Neural progenitor cell (in vitro differentiated cells): ENCODE measurements at places on chromosomes 11 and 22. TPM values are rescaled to one million over a fixed set of nuclear protein-coding genes. Genes with fewer than 3 reads are reported as not detected.

DNA sequence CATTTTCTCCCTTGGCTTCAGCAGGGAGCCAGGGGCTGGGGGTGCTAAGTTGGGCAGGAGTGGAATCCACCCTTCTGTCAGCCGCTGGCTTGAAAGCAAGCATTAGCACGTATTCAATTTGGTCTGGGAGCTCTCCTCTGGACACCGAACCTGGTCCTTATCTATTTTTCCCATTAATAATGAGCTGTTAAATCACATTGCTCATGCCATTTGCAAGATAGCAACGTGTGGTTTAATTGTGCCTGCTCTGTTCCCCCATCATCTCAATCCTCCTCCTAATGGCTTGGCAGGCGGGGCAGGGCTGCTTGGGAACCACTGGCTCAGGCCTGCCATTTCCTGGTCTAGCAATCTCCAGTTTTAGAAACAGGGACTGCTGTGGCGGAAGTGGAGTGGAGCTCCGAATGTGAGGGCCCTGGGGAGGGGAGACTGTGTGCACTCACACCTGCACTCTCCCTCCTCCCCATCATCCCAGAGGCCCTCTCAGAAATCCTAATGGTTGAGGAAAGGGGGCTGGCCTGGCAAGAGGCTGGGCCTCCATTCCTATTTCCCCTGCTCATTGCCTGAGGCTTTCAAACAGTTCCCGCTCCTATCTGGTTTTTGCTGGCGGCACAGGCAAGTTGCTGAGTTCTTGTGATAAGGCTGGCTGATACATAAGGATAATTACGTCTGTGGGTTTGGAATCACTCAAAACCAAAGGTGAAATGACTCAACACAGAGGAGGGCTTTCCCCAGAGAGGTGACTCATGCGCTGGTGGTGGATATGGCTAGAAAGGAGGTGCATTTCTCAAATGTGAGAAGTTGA is 201.2 kb upstream of the E2F8 start:
- DNase-seq: no peak

The ART1 gene
- total RNA-seq: not detected in 2 replicates

- no peak for DNase-seq
Observed at GRCh38 chr22:43377548-43377895, 34.3 kb upstream of the MPPED1 start.

DNA sequence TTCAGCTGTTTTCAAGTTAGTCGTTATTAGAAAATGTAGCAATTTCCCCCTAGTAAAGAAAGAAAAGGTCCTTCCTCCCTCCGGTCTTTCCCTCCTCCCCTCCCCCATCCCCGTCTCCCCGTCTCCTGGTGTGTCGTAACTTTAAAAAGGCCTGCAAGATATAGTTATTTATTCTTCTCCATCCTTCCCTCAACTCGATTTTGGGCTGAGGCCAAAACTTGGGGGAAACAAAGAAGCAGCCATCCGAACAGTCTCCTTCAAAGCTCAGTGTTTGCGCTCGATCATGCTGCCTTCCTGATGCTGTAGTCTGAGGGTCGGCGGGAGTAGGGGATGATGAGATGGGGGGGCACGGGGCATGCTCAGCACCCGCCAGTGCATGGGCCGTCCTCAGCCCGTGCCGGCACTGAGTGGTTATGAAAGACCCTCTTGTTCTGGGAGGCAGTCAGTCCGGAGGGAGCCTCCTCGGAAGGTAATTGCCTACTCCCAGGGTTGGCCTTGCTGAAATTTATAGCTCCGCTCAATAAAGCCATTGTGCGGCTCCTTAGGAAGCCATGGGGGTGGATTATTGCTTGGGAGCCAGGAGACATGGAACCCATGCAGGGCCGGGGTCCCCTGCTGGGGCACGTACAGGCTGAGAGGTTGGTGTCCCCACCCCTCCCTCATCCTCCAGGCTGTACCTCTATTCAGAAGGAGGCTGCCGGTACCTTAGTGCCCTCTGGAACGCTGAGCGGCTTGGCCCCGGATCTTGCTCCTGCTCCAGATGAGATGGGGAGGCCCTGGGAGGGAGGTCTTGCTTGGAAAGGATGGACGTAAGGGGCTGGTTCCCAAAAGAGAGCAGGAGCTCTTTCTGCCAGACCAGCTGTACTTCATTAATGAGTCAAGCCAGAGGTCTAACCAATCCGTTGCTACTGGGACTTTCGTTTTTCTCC is 212.7 kb upstream of the CADM1 start:
- DNase-seq: no peak

The C11orf87 gene
- not detected in 2 replicates for total RNA-seq

DNA sequence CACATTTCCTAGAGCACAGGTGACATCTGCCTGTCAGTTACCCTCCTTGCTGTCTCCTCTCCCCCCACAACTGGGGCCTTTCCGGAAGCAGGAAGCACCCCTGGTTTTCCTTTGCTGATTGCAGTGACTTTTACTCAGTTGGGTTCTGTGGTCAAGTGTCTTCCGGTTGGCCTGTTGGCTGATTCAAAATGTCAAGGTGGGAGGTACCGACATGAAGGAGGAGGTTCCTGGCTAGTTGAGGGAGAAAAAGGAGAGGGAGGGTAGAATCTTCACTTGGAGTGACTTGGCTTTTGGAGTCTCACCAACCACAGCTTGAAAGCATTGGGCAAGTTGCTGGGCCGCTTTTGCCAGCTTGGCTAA is 9.3 kb upstream of the ADAMTS15 start:
- no peak for DNase-seq

The RBX1 gene
- 77.8 and 117 TPM in 2 replicates for total RNA-seq

GRCh38 chr11:47331454-47332302 is 20.8 kb downstream of the MYBPC3 start:
- DNase-seq: no peak

GRCh38 chr11:129614256-129614944 is 201.2 kb upstream of the TMEM45B start:
- no peak for DNase-seq

GRCh38 chr22:49903322-49904039 is 14.8 kb downstream of the ALG12 start:
- DNase-seq: no peak

DNA sequence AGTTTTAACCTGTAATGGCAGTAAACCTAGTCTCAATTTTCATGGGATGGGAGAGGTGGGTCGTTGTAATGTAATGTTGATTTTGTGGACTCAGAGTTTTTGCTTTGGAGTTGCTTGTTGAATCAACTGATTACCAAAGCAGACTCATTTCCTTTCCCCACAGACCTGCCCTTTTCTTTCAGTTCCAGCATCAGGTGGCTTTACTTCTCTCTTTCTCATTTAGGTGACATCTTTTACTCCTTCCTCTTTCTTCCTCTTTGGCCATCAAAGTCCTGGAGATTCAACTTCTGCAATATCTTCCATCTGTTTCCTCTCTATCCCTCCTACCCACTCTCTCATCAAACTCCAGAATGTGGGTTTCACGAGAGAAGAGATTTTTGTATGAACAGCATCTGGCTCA is 313.9 kb downstream of the TMEM135 start:
- DNase-seq: no peak

The PUS3 gene
- 13.3 and 22.1 TPM in 2 replicates for total RNA-seq

DNA sequence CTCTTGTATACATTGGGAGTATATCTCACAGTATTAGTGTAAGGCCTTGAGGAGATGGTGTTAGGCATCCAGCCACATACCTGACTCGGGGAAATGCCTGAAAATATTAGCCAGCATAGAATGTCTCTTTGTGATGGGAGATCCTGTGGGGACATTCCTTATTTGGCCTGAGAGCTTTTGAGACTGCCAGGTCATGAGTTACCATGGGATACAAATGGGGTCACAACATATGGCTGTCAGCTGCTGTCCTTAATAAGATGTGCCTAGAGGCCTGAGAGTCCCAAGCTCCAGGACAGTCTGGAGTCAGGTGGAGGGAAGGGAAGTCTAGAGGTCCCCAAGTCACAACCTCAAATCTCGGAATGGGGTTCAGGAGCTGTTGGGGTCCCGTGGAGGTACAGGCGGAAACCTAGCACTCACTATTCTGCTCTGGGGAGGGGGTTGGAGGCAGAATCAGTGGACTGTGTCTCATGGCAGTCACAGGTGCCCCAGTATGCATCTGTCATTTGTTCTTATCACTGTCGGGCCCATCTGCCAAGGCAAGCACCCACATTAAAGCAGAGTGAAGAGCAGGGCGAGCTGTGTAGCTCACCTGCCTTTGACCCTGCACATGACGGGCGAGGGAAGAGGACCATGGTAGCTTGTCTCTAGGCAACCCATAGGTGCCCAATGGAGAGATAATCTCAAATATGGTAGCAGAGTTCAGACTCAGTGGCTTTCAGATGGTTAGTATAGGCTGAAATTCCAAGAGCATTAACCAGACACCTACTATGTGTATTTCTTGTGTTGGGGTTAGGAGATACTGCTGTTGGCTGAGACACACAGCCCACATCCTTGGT is 29.9 kb downstream of the KCNQ1OT1 start:
- DNase-seq: no peak

The C11orf52 gene
- 0.65 TPM in 1 of 2 replicates, not detected in the other for total RNA-seq

- no peak for DNase-seq
Observed at GRCh38 chr22:32233091-32233490, 22.1 kb downstream of the SLC5A4 start.

DNA sequence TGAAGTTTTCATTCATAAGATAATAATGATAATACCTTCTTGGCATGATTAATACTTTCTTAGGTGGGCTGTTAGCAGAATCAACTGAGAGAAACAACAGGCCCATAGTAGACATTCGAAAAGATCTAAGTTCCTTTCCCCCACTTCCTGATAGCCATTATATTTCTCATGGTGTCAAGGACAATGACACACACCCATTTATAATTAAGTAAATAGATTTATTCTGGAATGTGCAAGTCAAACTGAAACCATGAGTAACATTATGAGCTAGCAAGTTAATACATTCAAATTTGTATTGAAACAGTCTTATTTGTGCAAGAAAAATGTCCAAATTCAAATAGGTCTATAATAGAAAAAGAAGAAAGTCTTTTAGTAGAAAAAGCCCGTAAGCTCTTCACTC is 301.1 kb downstream of the GUCY1A2 start:
- DNase-seq: no peak

DNA sequence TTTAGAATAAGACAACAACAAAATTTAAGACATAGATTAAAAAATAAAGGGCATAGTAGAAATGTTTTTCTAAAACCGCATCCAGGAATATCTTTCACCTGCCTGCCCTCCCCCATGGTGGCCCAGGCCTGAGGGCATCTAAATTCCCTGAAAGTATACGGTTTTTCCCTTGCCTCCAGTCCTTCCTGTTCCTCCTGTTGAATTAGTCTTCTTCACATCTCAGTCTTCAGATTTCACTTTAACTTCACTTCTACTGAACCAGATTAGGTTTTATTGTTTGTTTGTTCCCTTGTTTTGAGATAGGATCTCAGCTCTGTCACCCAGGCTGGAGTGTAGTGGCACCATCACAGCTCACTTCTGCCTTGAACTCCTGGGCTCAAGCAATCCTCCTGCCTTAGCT is 33.1 kb upstream of the DEPDC7 start:
- DNase-seq: no peak

GRCh38 chr11:30457087-30457486 is 129.1 kb downstream of the MPPED2 start:
- no peak for DNase-seq

- DNase-seq: no peak
Observed at GRCh38 chr11:118980191-118980881, 8.8 kb downstream of the FOXR1 start.

- DNase-seq: no peak
Observed at GRCh38 chr22:21624880-21625791, 4.7 kb downstream of the YDJC start.

- DNase-seq: peak; percentile 78
Observed at GRCh38 chr22:30694640-30695350, at the start of gene OSBP2. Gene OSBP2, plus strand, starts transcription at chr22:30694874. Its CDS starts 36 bp downstream, at chr22:30694910.

The CDON gene
- total RNA-seq: 50.5 and 71.3 TPM in 2 replicates

The HIPK3 gene
- total RNA-seq: 27.4 and 33.1 TPM in 2 replicates

The OR2D2 gene
- total RNA-seq: 0.56 TPM in 1 of 2 replicates, not detected in the other

DNA sequence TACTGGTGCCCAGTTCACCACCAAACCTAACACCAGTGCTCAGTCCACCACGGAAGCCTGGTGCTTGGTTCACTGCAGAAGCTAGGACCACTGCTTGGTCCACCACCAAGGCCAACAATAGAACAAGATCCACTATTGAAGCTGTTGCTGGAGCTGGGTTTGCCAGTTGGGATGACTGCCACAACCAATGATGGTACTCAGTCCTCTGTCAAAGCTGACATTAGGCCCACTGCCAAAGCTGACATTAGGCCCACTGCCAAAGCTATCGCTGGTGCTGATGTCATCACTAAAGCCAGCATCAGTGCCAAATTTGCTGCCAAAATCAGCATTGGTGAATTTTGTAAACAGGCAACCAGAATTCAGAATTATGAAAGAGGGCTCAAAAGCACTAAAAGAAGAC is 1850.2 kb upstream of the RAG2 start:
- DNase-seq: no peak

The MRGPRE gene
- not detected in 2 replicates for total RNA-seq

- no peak for DNase-seq
Observed at GRCh38 chr11:43689167-43689566, 8.6 kb downstream of the HSD17B12 start.

The MAPK11 gene
- 0.37 TPM in 1 of 2 replicates, not detected in the other for total RNA-seq
